ENCODE measurements at places on chromosomes 5 and 9.

DNA sequence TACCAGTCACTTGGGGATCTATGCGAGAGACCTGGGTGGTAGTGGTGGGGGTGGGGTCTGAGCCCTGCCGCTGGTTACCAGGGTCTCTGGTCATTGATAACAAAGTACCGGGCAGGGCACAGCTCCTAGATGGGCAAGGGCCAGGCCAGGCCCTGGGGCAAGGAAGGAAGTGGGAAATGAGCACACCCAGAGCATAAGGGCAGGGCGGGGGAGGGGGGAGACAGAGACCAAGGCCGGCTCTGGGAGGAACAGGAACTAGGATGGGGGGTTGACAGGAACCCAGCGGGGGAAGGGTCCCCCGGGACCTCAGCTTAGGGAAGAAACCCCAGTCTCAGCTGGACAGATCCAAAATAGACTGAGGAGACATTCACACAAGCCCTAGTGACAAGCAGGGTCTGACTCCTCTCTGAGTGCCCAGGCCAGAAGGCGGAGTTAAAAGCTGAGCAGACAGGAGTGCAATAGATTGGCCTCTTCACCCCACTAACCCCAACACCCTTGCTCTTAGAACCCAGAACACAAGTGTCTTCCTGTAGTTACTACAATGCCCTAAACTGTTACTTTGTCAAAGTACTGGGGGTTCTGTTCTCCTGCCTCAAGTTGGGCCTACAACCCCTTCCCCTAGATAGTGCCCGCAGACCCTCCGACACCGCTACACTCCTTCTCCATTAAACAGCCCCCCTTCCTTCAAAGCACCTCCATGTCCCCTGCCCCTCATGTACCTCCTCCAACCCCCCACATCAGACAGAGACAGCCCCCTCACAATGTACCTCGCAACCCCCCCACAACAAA lies 628 bp downstream of the ATOSB start:
- DNase-seq, result no peak

DNA sequence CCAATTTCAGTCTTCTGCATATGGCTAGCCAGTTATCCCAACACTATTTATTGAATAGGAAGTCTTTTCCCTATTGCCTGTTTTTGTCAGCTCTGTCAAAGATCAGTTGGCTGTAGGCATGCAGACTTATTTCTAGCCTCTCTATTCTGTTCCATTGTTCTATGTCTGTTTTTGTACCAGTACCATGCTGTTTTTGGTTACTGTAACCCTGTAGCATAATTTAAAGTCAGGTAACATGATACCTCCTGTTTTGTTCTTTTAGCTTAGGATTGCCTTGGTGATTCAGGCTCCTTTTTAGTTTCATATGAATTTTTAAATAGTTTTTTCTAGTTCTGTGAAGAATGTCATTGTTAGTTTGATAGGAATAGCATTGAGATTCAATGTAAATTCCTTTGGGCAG lies 104.9 kb upstream of the SLCO6A1 start:
- DNase-seq, result no peak

GRCh38 chr5:132268769-132269551 lies 11.5 kb downstream of the PDLIM4 start:
- no peak for DNase-seq

GRCh38 chr5:44358421-44358820 lies 30.8 kb downstream of the FGF10 start:
- no peak for DNase-seq

- no peak for DNase-seq
Measured at GRCh38 chr5:149664083-149664482, 66.0 kb upstream of the PPARGC1B start.

- no peak for DNase-seq
Measured at GRCh38 chr9:24144796-24145195, 318.8 kb upstream of the ELAVL2 start.

DNA sequence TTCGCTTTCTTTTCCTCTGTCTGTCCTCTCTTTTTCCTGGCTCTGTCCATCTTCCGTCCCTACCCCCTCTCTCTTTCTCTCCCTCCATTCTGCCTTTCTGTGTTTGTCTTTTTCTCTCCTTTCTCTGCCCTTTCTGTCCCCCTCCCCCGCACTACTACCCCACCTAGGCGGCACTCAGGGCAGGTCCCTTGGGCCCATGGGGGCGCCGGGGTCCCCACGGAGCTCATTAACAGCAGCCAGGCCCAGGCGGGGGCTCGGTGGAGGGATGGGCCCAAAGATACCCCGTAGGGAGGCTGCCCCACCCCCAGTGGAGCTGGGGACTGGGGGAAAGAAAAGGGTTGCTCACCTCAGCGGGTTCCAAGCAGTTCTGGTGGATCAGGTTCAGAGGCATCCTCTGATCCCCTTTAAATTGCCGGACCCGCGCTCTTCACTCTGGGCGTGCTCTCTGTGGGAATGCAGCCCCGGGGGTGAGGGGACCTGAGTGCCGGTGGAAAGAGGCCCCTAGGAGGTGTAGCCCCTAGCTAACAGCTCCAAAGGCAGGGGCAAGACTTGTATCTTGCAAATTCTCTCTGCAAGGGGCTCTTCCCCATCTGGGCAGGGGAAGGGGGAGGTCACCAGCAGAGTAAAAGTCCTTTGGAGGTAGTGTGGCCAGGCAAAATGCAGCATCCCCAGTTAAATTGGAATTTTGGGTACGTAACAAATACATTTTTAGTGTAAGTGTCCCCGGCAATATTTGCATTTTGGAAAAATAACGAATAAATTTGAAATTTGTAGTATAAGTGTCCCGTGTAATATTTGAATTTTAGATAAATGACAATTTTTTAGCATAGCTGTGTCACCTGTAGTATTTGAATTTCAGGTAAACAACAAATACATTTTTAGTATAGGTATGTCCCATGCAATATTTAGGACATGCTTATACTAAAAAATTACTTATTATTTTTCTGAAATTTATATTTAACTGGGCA lies 7.4 kb downstream of the LHX2 start:
- no peak for DNase-seq

DNA sequence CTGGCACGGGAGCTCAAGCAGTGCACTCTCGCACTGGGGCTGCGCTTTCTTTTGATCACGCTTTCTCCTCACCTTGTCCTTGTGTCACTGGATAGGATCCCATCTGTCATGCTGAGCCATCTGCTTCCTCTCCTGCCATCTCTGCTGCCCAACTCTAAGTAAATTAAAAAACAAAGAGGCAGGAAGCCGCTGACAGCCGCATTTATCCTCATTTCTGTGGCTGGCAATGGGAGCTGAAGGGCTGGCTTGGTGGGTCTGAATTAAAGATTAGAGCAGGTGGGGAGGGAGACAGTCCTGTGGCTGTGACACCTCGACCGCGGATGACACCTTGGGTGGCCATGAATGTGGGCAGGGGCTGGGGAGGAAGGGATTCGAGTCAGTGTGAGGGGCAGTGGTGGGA lies 159.2 kb upstream of the ALDH1B1 start:
- no peak for DNase-seq

- DNase-seq, result no peak
Measured at GRCh38 chr5:31485376-31486207, 46.3 kb downstream of the DROSHA start.

GRCh38 chr5:115522832-115523403 lies 21.7 kb downstream of the FEM1C start:
- no peak for DNase-seq

- DNase-seq, result no peak
Measured at GRCh38 chr5:116340799-116341198, 233.8 kb downstream of the SEMA6A start.

DNA sequence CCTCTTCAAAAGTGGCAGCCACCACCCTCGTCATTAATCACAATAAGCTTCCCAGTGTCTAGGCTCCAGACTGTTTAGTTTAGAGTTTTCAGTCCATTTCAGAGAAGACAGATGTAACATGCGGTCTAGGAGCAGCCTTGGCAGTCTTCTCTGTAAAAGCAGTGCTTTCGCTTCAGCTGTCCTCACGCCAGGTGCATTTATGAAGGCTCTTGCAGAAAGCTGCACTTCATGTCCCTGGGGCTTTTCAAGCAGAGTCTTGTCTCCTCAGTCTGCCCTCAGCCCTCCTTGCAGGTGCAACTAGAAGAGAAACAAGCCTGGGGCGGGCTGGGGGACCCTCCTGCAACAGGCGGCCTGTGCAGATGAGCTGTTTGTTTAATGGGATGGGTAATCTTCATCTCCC lies 281.9 kb downstream of the DRD1 start:
- DNase-seq, result no peak

- peak; percentile 2 for DNase-seq
Measured at GRCh38 chr5:152505442-152506042, 100.5 kb upstream of the NMUR2 start.

DNA sequence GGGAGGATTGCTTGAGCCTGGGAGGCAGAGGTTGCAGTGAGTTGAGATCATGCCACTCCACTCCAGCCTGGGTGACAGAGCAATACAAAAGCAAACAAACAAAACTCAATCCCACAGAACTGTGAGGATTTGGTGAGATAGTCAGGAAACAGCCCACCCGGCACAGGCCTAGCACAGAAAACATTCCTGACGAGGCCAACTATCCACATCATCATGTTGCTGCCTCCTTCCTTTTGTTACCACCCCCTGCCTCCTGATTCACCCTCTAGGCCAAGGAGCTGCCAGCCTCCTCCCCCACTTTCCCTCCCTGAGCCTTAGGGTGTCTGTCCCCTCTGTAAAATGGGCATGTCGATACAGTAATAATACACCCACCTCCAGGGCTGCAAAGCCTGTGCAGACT lies 39.0 kb downstream of the STK10 start:
- no peak for DNase-seq

DNA sequence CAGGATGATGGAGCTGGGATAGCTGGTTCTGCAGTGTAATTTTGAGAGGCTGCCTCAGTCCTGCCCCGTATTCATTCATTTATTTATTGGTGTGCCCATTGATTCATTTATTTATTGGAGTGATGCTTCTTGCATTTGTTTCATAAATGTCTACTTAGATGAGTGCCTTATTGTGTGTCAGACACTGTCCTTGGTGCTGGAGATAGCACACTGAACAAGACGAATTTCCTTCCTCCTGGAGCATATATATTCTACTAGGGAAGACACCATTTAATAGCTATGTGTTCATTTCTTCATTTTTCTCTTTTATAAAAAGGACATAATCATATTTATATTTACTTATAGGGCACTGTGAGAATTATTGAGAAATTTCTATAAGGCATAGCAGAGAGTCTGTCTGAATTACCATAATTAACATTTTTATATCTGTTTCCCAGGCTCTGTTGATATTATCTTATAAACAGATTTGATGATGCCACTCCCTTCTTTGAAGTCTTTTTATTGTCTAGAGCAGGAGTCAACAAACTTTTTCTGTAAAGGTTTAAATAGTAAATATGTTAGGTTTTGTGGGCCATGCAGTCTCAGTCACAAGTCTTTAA lies 433.9 kb upstream of the ZNF608 start:
- no peak for DNase-seq

DNA sequence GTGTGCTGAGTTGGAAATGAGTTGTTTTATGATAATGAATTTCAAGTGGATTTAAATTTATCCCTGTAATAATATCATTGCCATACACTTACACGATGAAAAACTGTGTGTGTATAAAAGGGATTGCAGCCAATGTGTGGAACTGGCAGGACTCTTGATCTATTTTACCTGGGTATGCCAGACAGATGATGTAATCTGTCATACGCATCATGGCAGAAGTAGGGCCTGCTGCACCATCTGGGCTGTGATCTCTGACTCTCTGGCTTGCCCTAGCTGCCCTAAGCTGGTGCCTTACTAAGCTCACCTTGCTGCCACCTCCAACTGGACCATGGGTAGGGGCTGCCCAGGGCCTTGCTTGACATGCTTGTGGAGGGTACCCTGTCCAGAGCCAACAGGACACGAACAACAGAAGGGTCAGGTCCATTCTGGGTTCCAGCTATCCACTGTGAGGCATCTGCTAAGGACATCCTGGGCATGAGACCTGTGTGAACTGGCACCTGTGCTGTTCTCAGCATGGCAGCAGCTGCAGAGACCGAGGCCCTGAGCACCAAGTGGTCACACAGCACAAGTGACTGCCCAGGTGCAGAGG lies 184.2 kb downstream of the FSTL4 start:
- no peak for DNase-seq

- DNase-seq, result no peak
Measured at GRCh38 chr9:130159057-130159456, 13.1 kb upstream of the NCS1 start.

GRCh38 chr5:149161026-149161687 lies 19.9 kb downstream of the ABLIM3 start:
- no peak for DNase-seq

DNA sequence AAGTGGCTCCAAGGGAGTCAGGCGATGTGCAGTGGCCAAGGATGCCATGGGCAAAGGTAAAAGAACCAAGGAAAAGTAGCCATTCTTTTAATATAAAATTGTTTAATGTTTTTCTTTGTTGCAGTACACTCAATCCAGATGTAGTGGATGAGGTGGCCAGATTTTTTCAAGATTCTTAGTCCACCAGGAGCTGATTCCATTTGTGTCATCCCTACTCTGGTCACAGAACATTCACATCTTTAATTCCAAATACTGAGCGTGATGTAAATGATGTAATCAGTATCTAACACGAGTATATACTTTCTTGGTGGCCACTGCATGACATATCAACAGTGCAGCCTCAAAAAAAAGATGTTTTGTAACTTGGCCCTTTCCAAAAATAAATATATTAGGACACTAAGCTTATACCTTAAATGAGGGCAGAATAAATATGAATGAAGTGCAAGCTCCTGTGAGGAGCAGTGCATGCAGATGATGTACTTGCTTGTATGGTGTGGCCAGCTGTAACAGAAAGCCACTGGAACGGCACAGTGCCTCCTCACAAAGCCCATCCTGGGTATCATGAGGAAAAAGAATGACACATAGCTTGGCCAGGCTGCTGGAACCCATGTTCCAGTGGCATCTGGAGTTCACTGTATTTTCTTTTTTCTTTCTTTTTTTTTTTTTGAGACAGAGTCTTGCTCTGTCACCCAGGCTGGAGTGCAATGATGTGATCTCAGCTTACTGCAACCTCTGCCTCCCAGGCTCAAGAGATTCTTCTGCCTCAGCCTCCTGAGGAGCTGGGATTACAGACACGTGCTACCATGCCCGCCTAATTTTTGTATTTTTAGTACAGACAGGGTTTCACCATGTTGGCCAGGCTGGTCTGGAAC lies 6.5 kb upstream of the SPATA24 start:
- no peak for DNase-seq

DNA sequence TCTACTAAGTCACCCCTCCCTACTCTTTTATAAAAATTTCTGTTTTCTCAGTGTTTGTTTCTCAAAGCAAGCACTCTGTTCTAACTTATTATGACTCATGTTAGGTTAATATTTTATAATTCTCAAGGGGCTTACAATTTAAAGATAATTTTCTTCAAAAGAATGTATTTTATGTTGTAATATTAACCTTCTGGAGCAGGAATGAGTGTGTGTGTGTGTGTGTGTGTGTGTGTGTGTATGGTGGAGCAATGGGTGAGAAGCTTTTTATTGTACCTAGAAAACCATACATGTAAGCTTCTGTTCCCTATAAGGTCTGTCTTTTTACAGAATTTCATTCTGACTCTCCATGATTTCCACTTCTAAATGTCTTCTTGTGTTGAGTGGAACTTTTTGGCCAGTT lies 63.0 kb downstream of the PBX3 start:
- no peak for DNase-seq

DNA sequence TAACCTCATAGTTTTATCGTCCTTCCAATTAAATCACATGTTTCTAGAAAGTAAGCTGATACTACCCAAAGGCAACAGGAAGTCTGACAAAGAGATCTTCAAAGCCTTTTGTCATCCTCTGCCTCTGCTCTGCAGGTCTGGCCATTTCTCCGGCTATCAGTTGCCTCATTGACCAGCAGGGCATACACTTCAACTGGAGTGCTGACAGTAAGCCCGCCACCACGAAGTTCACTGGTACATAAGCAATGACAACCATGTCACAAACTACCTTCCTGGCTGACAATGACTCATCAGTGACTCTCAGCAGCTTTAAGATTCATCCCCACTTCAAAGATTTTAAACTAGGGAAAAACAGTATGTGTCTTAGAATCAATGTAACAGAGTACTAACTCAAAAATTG lies 20.6 kb downstream of the SPTLC1 start:
- DNase-seq, result no peak
